ENCODE measurements at places on chromosomes 6 and 20. TPM values are rescaled to one million over a fixed set of nuclear protein-coding genes. Genes with fewer than 3 reads are reported as not detected.

GPX5 gene
- 4.3 TPM for total RNA-seq

DNA sequence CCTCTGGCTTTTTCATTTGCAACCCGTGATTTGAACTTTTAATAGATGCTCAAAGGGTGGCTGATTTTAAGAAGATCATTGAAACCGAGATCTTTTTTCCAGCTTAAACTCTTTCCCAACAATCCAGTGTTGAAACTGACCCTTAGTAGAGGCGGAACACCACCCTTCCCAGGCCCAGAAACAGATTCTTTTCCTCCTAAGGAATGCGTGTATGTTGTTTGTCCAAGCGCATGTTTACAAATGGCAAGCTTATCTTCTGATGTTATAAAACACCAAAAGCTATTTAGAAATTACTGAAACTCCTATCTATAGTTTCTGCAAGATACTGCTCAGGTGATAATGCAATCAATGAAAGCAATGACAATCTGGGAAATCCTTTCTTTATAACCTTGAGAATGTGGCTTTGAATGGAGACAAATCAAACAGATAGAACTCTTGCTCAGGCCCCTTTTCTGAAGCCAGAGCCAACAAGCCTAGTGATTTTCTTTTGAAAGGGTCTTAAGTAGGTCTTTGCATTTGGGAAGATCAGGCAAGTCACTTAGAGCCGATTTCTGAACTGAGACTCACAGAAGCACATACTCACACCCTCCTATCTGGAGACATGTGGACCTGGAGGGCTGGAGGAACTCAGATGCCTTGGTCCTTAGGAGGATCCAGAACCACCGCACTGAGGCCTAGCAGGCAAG lies 9.1 kb downstream of the BANF2 start:
- no peaks in the 10 kb centered on the region for H3K36me3 ChIP-seq
- peaks cover 10% of the 10 kb centered on the region for H3K4me1 ChIP-seq
- no peak overlapping the region for H3K4me3 ChIP-seq
- no peaks in the 10 kb centered on the region for H3K27me3 ChIP-seq
- no peak for DNase-seq
- no peak overlapping the region for H3K27ac ChIP-seq

- peak; percentile 88 for DNase-seq
- H3K27me3 ChIP-seq, result no peaks in the 10 kb centered on the region
- no peak overlapping the region for H3K4me3 ChIP-seq
- H3K36me3 ChIP-seq, result no peaks in the 10 kb centered on the region
- no peak overlapping the region for H3K27ac ChIP-seq
- H3K4me1 ChIP-seq, result no peaks in the 10 kb centered on the region
These were observed 425.5 kb downstream of the TENT5A start for GRCh38 chr6:81326881-81327561.

PAX1 gene
- not detected for total RNA-seq

- H3K4me1 ChIP-seq, result peaks cover 3% of the 10 kb centered on the region
- no peak overlapping the region for H3K27ac ChIP-seq
- no peak overlapping the region for H3K4me3 ChIP-seq
These were observed 64.6 kb downstream of the RWDD2A start for GRCh38 chr6:83257791-83258190.

SLC35D3 gene
- total RNA-seq, result not detected

MYCT1 gene
- total RNA-seq, result 0.61 TPM

DNA sequence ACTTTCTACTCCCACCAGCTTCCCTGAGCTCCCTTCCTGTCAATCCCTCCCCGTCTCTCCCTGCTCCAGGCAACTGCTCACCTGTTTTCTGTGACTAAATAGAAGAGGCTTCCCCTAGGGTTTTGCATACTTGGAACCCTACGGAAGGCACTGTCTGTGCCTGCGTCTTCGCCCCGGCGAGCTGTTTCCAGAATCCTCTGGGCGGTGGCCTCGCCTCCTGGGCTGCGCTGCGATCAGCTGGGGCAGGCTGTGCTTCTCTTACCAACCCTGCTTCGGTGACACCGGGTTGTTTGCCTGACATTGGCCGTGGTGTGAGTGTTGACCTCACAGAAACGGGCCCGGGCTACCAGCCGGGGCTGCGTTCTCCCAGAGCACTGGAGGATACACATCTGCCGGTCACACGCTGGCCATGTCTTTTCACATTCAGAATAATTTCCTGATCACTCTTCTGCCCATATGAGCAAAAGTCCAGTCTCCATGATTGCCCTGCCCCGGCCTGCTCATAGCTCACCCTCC lies 29.4 kb upstream of the CCR6 start:
- H3K27ac ChIP-seq, result no peak overlapping the region
- no peaks in the 10 kb centered on the region for H3K36me3 ChIP-seq
- no peak for DNase-seq
- H3K4me3 ChIP-seq, result no peak overlapping the region
- H3K4me1 ChIP-seq, result no peaks in the 10 kb centered on the region

DNA sequence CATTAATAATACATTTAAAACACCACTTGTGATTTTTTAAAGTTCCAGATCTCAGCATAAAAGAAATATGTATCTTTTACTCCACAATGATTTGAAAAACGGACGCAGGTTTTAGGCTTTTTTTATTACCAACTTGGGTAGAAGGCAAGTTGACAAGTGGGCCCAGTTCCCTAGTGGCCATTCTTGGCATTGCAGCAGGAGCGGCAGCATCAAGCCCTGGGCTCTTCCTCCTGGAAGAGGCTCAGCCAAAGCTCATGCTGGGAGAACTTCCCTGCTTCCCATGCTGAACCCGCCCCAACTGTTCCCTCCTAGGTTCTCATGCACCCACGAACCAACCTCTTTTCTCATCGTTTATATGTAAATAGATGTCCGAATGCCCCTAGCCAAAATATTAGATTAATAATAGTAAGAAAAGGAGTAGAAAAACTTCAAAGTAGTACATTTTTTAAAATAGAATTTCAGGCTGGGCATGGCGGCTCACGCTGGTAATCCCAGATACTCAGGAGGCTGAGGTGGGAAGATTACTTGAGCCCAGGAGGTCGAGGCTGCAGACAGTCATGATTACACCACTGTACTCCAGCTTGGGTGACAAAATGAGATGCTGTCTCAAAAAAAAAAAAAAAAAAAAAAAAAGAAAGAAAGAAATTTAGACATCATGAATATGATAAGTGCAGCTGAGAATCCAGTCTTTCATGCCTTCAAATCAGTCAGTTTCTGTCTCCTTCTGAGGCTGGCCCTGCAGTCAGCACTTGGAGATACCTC lies 18.2 kb upstream of the MYB start:
- no peak overlapping the region for H3K27ac ChIP-seq
- no peaks in the 10 kb centered on the region for H3K4me1 ChIP-seq
- no peaks in the 10 kb centered on the region for H3K36me3 ChIP-seq

DNA sequence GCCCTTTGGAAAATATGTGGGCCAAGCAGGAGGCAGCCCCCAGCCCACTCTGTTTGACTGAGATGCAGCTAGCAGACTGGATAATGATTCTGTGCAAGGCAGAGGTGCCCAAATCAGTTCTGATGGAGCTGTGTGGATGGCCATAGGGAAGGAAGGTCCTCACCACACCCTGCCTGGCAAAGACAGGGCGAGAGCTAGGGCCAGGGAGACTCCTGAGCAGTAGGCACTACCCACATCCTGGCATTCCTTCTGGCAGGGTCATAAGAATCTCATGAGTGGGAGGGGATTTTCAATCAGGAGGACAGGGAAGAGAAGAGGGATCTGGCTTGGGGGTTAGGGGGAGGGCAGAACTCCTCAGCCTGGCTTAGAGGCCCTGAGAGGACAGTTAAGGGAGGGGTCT lies 18.6 kb upstream of the TREM2 start:
- no peaks in the 10 kb centered on the region for H3K36me3 ChIP-seq
- no peak for DNase-seq
- H3K27ac ChIP-seq, result no peak overlapping the region
- H3K4me1 ChIP-seq, result no peaks in the 10 kb centered on the region
- no peak overlapping the region for H3K4me3 ChIP-seq
- H3K27me3 ChIP-seq, result peaks cover 2% of the 10 kb centered on the region

GRCh38 chr6:109580519-109580918 lies 97.5 kb upstream of the ZBTB24 start:
- H3K27me3 ChIP-seq, result no peaks in the 10 kb centered on the region
- no peaks in the 10 kb centered on the region for H3K4me1 ChIP-seq
- peak; percentile 39 for DNase-seq
- H3K4me3 ChIP-seq, result no peak overlapping the region

- no peaks in the 10 kb centered on the region for H3K36me3 ChIP-seq
- H3K4me1 ChIP-seq, result no peaks in the 10 kb centered on the region
- no peak overlapping the region for H3K4me3 ChIP-seq
These were observed 37.7 kb upstream of the CENPW start for GRCh38 chr6:126302191-126302590.

SPATS1 gene
- not detected for total RNA-seq

GRCh38 chr6:163663575-163663974 lies 249.1 kb downstream of the QKI start:
- H3K4me1 ChIP-seq, result no peaks in the 10 kb centered on the region
- no peak overlapping the region for H3K4me3 ChIP-seq
- H3K36me3 ChIP-seq, result no peaks in the 10 kb centered on the region
- no peaks in the 10 kb centered on the region for H3K27me3 ChIP-seq

MANEA gene
- 12.4 TPM for total RNA-seq

DNA sequence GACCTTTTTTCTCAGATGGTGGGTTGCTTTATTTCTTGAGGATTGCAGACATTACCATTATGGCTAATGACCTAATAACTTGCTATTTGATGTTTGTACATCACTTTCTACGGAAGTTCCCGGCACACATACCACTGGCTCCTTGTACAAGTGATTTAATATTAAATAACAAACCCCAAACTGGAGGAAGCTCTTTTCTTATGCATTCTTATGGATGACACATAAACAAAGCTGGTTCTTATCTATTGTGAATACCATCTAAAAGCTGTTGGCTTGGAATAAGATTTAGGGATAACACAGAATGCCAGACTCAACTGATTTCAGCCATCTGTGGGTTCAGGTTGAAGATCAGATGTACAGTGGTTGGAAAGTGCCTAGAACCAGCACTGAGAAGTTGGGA lies 272.6 kb downstream of the TSHZ2 start:
- no peak overlapping the region for H3K27ac ChIP-seq
- H3K36me3 ChIP-seq, result no peaks in the 10 kb centered on the region
- DNase-seq, result peak; percentile 72
- no peak overlapping the region for H3K4me3 ChIP-seq
- H3K27me3 ChIP-seq, result no peaks in the 10 kb centered on the region

GRCh38 chr6:93393554-93394074 lies 25.7 kb downstream of the EPHA7 start:
- no peaks in the 10 kb centered on the region for H3K36me3 ChIP-seq
- no peaks in the 10 kb centered on the region for H3K27me3 ChIP-seq
- no peak overlapping the region for H3K27ac ChIP-seq
- H3K4me3 ChIP-seq, result no peak overlapping the region

PLN gene
- 0.43 TPM for total RNA-seq

C20orf141 gene
- total RNA-seq, result not detected

DNA sequence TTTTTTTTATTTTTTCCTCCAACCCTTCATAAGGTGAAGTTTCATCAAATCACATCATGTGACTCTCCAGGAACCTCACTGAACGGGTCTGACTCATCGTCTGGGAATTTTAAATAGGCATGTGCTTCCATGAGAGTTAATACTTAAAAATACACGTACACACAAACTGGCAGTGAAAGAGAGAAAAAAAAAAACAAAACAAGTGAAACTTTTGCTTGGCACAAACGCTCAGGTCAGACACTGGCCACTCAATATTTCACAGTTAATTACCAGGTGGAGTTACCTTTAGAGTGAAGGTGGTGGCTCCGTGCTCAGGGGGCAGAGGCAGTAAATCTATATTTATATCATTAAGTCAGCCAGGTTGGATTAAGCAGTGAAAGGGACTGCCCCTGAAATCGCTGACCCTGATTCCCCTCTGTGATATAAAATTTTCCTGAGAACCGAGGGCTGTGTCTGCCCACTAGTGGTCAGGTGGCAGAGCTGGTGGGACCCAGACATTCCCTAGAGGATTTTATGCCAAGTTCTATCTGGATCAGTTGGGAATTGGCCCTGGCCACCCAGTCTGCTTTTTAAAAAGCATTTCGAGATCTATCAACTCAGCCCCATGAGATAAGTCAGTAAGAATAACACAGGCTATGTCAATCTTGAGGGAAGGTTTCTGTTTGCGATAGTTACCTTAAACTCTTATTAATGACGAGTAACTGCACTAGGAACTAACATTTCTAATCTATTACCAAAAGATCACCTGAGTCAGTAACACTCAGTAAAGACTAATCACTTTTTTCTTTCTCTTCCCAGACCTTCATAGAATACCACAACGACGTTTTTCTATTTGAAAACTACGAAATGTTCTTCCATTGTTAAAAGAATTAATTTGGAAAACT lies 259.1 kb downstream of the HDGFL1 start:
- peak overlapping the region; percentile 98 for H3K27ac ChIP-seq
- peaks cover 21% of the 10 kb centered on the region for H3K4me1 ChIP-seq
- no peaks in the 10 kb centered on the region for H3K27me3 ChIP-seq
- peak; percentile 99 for DNase-seq

- no peak for DNase-seq
- no peak overlapping the region for H3K27ac ChIP-seq
- H3K36me3 ChIP-seq, result no peaks in the 10 kb centered on the region
These were observed 463.0 kb downstream of the CDKAL1 start for GRCh38 chr6:20997143-20997769.

ZNF451 gene
- total RNA-seq, result 69.3 TPM

HSPA12B gene
- not detected for total RNA-seq

CLPSL2 gene
- total RNA-seq, result not detected

DNA sequence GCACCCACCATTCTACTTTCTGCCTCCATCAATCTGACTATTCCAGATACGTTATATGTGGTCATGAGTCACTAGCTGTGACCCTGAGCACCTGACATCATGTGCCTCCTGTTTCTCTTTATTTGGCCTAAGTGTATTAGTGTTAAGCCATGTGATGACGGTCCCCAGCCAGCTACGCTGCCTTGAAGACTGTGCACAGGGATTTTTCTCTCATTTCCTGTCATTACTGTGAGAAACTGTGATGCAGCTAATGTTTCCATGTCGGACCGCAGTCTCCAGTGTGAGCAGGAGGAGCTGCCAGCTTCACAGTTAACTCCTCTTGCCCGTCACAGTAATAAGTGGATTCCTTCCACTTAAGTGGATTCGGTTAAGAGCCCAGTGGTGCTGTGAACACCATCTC lies 9.9 kb upstream of the SPATS1 start:
- H3K27ac ChIP-seq, result no peak overlapping the region
- no peak overlapping the region for H3K4me3 ChIP-seq
- peaks cover 33% of the 10 kb centered on the region for H3K27me3 ChIP-seq

VNN1 gene
- 0.07 TPM for total RNA-seq

- no peak overlapping the region for H3K4me3 ChIP-seq
- no peaks in the 10 kb centered on the region for H3K4me1 ChIP-seq
- DNase-seq, result no peak
- H3K36me3 ChIP-seq, result no peaks in the 10 kb centered on the region
- no peak overlapping the region for H3K27ac ChIP-seq
These were observed 26.4 kb downstream of the EPB41L2 start for GRCh38 chr6:131036601-131037000.

TAAR9 gene
- not detected for total RNA-seq

DNA sequence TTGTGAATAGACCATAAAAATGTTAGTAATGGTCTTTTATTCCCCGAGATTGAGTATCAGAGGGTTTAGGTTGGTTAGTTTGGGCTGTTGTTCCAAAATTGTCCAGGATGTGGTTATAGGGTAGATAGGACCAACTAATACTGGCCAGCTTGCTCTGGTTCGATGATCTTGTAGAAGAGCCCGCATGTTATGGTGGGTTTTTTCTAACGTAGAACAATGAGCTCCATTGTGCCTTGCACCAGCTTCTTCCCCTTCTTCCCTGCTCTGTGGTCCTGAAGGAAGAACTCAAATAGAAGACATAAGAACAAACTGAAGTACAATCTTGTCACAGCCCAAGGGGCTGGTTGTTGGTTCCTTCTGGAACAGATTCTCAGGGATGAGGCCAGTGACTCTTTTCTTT lies 70.5 kb downstream of the RREB1 start:
- H3K4me1 ChIP-seq, result peaks cover 4% of the 10 kb centered on the region
- H3K27me3 ChIP-seq, result no peaks in the 10 kb centered on the region
- no peak for DNase-seq
- H3K4me3 ChIP-seq, result no peak overlapping the region
- H3K27ac ChIP-seq, result no peak overlapping the region

All from astrocyte (in vitro differentiated cells and primary cell).